ENCODE measurements at places on chromosomes 2 and 18.

- H3K36me3 ChIP-seq, result no peaks in the 10 kb centered on the region
- H3K27me3 ChIP-seq, result peaks cover 3% of the 10 kb centered on the region
- DNase-seq, result no peak
- no peak overlapping the region for H3K4me3 ChIP-seq
- H3K4me1 ChIP-seq, result no peaks in the 10 kb centered on the region
Measured at GRCh38 chr18:78860117-78860516, 119.5 kb upstream of the SALL3 start.

DNA sequence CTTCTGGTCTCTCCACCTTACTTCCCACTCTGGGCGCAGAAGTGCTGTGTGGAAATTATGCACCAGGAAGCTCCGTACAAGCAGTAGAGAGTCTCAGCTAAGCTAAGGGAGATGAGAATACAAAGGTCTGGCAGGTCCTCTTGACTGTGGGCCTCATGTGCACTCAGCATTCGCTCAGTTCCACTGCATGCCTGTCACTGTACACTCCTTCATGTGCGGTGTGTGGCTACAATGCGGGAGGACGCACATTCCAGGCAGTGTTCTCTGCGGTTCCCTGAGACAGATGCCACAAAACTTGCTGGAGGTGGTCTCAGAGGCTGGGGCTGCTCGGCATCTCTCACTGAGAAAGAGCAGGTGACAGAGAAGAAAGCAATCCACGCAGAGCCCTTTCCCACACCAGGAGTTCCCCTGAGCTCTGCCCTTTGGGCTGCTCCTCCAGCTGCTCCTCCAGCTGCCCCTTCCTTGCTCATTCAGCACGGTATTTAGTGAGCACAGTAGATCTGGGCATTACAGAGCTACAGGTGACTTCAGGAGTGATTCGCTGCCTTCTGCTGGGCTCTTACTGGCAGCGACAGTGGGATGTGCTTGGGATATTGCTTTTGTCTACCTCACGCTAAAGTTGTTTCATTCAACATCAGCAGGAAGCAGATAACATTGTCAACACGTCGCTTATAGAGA lies 176.6 kb downstream of the SH3RF3 start:
- no peaks in the 10 kb centered on the region for H3K36me3 ChIP-seq
- no peaks in the 10 kb centered on the region for H3K4me1 ChIP-seq
- no peak for DNase-seq
- H3K27ac ChIP-seq, result no peak overlapping the region
- H3K4me3 ChIP-seq, result no peak overlapping the region

DNA sequence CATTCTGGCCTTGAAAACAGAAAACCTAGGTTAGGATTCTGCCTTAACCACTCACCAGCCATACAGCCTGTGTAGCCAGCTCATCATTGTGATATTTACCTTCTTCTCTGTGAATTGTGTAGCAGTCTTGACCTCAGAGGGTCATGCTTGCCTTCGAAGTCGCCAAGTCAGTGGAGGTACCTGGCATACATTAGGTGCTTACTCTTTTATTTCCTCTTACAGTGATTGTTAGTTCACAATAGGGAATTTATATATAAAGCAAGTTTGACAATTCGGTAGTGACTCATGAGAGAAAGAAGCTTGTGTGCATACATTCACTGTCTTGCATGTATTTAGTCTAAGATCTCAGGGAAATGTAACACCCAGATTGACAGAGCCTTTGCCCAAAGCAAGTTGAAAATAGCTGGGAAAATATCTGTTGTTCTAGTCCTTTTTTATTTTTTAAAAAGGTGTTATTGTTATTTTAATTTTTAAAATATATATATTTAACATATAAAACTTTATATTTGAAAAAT lies 290.6 kb downstream of the PTGR3 start:
- no peak for DNase-seq
- H3K4me3 ChIP-seq, result no peak overlapping the region
- no peaks in the 10 kb centered on the region for H3K36me3 ChIP-seq

DNA sequence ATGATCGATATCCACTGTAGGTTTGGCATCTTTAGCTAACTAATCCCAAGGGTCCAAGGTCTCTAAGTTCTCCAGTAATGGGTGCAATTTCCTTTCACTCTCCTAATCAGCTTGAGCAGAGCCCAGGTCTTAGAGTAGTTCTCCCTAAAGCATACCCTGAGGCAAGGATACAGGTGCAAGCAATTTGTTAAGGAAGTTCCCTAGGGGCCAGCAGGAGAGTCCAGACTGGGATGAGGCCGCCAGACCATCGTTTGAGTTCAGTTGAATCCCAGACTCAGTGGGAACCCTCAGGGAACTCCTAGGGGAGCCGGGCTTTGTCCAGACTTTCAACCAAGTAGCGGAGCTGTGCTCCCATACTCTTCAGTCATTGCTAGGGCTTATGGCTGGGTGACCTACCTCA lies 835.4 kb upstream of the CDH2 start:
- H3K36me3 ChIP-seq, result no peaks in the 10 kb centered on the region
- no peak overlapping the region for H3K27ac ChIP-seq
- H3K27me3 ChIP-seq, result no peaks in the 10 kb centered on the region
- H3K4me1 ChIP-seq, result no peaks in the 10 kb centered on the region
- H3K4me3 ChIP-seq, result no peak overlapping the region

DNA sequence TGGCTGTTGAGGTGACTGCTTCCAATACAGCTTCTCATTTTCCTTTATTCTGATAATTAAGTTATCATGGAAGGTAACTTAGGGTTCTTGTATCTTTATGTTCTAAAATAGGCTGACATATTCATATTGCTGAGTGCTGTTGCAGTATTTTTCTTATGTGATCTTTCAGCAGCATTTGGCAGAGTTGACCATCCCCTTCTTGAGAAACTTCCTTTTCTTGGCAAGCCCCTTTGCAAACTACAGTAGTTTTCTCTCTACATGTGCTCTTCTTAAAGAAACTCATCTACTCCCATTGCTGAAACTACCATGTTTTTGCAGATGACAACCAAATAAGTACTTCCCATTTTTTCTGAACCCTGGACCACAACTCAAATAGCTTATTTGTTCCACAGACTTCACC lies 476.5 kb upstream of the TRIB2 start:
- H3K27me3 ChIP-seq, result no peaks in the 10 kb centered on the region
- DNase-seq, result no peak
- H3K4me3 ChIP-seq, result no peak overlapping the region

DNA sequence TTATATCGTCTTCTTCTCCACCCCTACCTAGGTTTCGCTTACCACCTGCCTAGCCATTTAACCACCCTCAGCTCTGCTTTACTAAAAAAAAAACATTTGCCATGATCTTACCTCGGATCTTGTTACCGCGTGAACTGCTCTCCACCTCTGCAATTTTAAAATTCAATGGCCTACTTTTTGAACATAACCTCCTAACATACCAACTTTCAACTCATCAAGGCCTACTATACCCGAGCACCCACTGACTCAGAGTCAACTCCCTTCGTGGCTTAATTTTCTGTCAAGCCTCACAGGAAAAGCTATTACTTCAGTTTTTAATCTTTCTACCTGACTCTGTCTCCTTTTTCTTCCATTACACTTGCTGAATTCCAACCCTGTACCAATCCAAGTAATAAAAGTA lies 55.7 kb downstream of the ATAD2B start:
- no peak overlapping the region for H3K4me3 ChIP-seq
- H3K27me3 ChIP-seq, result no peaks in the 10 kb centered on the region
- H3K27ac ChIP-seq, result no peak overlapping the region
- no peak for DNase-seq
- no peaks in the 10 kb centered on the region for H3K4me1 ChIP-seq
- no peaks in the 10 kb centered on the region for H3K36me3 ChIP-seq

- H3K27ac ChIP-seq, result no peak overlapping the region
- peaks cover 23% of the 10 kb centered on the region for H3K4me1 ChIP-seq
- no peak overlapping the region for H3K4me3 ChIP-seq
- no peaks in the 10 kb centered on the region for H3K36me3 ChIP-seq
- no peaks in the 10 kb centered on the region for H3K27me3 ChIP-seq
Measured at GRCh38 chr18:49014605-49015267, 64.0 kb upstream of the SMAD7 start.

- no peaks in the 10 kb centered on the region for H3K36me3 ChIP-seq
- H3K27me3 ChIP-seq, result no peaks in the 10 kb centered on the region
- DNase-seq, result no peak
- H3K27ac ChIP-seq, result no peak overlapping the region
Measured at GRCh38 chr2:45011121-45011520, 1.9 kb upstream of the SIX2 start.

DNA sequence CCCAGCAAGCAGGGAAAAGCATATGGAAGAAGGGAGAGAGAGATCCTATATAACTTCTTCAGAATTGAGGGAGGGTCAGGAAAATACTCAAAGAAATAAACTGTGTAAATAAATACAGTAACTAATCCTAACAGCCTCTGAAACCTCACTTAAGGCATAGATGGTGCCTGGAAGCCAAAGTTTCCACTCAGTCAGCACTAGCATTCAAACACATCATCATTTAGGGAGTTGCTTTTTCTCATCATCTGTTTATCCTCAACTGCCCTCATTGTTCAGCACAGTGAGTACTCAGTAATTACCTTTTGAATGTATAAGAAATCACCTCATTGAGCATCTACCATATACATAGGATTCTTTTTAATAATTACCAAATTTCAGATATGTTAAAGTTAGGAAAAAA lies 262.9 kb downstream of the C1D start:
- peaks cover 30% of the 10 kb centered on the region for H3K27me3 ChIP-seq
- no peaks in the 10 kb centered on the region for H3K4me1 ChIP-seq
- no peak overlapping the region for H3K4me3 ChIP-seq
- no peak overlapping the region for H3K27ac ChIP-seq
- no peaks in the 10 kb centered on the region for H3K36me3 ChIP-seq

GRCh38 chr18:54743605-54743995 lies 84.7 kb upstream of the RAB27B start:
- no peak overlapping the region for H3K27ac ChIP-seq
- H3K4me1 ChIP-seq, result no peaks in the 10 kb centered on the region
- H3K36me3 ChIP-seq, result no peaks in the 10 kb centered on the region
- H3K4me3 ChIP-seq, result no peak overlapping the region
- H3K27me3 ChIP-seq, result no peaks in the 10 kb centered on the region
- no peak for DNase-seq

DNA sequence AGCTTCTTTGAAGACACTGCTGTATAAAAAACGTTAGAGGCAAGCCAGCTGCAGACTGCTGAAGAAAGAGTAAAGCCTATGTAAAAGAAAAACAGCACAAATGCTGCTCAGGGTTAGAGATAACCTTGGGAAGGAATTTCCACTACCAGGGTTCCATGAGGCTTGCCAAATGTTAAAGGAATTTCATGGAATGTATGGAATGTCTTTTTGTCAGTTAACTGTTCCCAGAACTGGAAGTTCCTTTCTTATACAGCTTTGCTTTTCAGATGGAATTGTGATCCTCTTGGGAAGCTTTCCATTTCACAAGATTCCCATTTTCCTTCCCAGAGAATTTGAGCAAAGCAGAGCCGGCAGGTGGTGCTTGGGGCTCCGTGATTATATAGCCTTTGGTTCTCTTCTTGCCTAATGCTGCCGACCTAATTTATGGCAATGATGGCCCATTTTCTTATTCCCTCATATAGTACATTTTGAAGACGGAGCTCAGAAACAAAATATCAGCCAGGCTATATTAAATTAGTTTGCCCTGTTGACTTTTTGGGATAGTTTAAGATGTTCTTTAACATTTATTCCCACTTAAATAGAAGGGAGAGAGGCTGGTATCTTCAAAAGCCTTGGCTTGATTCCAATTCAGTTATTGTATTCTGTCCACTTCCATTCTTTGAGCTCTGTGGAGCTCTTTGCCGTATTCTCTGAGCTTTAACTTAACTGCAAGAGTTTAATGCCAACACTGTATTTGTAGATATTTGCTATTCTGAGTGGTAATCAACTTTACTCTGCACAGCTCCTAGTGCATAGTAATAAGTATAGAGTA lies 162.3 kb downstream of the PHLPP1 start:
- H3K27ac ChIP-seq, result peak overlapping the region; percentile 13
- H3K27me3 ChIP-seq, result no peaks in the 10 kb centered on the region
- H3K4me1 ChIP-seq, result peaks cover 57% of the 10 kb centered on the region
- H3K36me3 ChIP-seq, result no peaks in the 10 kb centered on the region
- DNase-seq, result no peak
- H3K4me3 ChIP-seq, result no peak overlapping the region

DNA sequence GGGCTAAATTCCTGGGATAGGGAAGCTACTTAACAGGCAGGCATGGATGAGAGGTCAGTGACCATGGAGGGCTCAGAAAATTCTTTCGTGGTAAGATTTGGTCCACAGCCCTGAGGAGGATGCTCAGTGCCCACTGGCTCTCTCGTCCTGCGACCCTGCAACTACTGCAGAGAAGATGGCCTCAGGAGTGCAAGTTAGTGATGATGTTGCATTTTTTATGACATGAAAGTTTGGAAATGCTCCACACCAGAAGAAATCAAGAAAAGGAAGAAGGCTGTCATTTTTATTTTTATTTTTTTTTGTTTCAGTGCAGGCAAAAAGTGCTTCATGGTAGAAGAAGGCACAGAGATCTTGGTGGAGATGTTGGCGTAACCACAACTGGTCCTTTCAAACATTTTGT lies 238.6 kb upstream of the PARD3B start:
- H3K36me3 ChIP-seq, result no peaks in the 10 kb centered on the region
- H3K27ac ChIP-seq, result no peak overlapping the region
- H3K27me3 ChIP-seq, result 0 out of 2 replicates have a peak, but pooled peaks cover 3% of the 10 kb centered on the region

DNA sequence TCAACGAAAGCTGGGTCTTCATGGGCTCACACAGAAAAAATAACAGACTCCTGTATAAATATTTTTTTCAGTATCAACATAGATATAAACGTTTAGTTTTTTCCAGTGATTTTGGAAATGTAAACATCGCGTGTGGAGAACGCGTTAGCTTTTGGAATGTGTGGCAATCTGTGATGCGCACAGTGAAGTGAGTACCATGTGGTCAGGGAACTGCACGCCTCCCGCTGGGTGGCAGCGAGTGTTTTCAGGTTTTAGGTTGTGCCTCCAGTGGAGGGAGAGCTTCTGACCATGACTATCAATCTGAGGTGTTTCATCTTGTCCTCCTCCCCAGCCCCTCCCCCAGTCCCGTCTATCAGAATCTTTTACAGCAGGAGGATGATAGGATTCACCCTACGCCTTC lies 127.8 kb downstream of the ARHGAP28 start:
- H3K36me3 ChIP-seq, result no peaks in the 10 kb centered on the region
- H3K4me1 ChIP-seq, result no peaks in the 10 kb centered on the region
- H3K27ac ChIP-seq, result no peak overlapping the region
- no peaks in the 10 kb centered on the region for H3K27me3 ChIP-seq
- no peak for DNase-seq

GRCh38 chr2:217705461-217705860 lies 297.3 kb downstream of the TNS1 start:
- no peak overlapping the region for H3K27ac ChIP-seq
- peaks cover 72% of the 10 kb centered on the region for H3K27me3 ChIP-seq
- no peaks in the 10 kb centered on the region for H3K36me3 ChIP-seq
- no peaks in the 10 kb centered on the region for H3K4me1 ChIP-seq

DNA sequence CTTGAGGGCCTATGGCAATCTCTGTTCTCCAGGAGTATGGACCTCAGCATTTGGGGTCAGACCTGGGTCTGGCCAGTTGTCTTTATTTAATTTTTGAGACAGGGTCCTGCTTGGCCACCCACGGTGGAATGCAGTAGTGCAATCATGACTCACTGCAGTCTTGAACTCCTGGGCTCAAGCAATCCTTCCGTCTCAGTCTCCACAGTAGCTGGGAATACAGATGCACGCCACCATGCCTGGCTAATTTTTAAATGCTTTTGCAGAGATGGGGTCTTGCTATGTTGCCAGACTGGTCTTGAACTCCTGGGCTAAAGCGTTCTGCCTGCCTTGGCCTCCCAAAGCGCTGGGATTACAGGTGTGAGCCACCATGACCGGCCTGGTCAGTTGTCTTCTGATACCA lies 46.4 kb upstream of the INHBB start:
- no peaks in the 10 kb centered on the region for H3K4me1 ChIP-seq
- H3K4me3 ChIP-seq, result no peak overlapping the region
- H3K27ac ChIP-seq, result no peak overlapping the region
- DNase-seq, result no peak

GRCh38 chr2:44244135-44244871 lies 31.0 kb upstream of the SLC3A1 start:
- no peaks in the 10 kb centered on the region for H3K27me3 ChIP-seq
- H3K27ac ChIP-seq, result no peak overlapping the region
- H3K4me1 ChIP-seq, result no peaks in the 10 kb centered on the region
- DNase-seq, result peak; percentile 44
- no peak overlapping the region for H3K4me3 ChIP-seq
- H3K36me3 ChIP-seq, result no peaks in the 10 kb centered on the region

Measured in HCT116 (cell line).